ENCODE measurements at places on chromosomes 7 and 10. TPM values are rescaled to one million over a fixed set of nuclear protein-coding genes. Genes with fewer than 3 reads are reported as not detected.

DNA sequence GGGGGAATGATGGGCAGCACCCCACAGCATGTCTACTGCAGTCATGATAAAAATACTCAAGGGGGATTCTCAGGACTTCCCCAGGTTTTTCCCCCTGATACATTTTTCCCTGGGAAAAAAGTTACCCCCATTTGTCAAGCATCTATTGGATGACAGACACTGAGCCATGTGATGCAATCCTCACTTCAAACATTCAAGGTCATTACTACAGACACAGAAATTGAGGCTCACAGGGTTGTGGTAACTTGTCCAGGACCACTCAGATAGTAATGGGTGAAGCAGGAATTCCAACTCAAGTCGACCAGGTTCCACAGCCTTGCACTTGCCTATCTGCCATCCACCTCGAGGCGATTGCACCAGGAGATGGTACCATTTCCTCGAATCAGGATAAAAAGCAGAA, 31.7 kb downstream of the PPP1R3C start:
- H3K27ac ChIP-seq, result no peak overlapping the region
- no peak for DNase-seq
- no peaks in the 10 kb centered on the region for H3K27me3 ChIP-seq
- peaks cover 26% of the 10 kb centered on the region for H3K4me1 ChIP-seq
- H3K4me3 ChIP-seq, result no peak overlapping the region

- no peak for DNase-seq
- no peaks in the 10 kb centered on the region for H3K4me1 ChIP-seq
- no peak overlapping the region for H3K27ac ChIP-seq
- no peaks in the 10 kb centered on the region for H3K36me3 ChIP-seq
These were observed 32.4 kb upstream of the GRB10 start for GRCh38 chr7:50815138-50815537.

- no peaks in the 10 kb centered on the region for H3K4me1 ChIP-seq
- no peak for DNase-seq
- H3K27ac ChIP-seq, result no peak overlapping the region
- H3K27me3 ChIP-seq, result no peaks in the 10 kb centered on the region
- no peak overlapping the region for H3K4me3 ChIP-seq
These were observed 14.5 kb downstream of the WNT16 start for GRCh38 chr7:121343302-121343701.

DNA sequence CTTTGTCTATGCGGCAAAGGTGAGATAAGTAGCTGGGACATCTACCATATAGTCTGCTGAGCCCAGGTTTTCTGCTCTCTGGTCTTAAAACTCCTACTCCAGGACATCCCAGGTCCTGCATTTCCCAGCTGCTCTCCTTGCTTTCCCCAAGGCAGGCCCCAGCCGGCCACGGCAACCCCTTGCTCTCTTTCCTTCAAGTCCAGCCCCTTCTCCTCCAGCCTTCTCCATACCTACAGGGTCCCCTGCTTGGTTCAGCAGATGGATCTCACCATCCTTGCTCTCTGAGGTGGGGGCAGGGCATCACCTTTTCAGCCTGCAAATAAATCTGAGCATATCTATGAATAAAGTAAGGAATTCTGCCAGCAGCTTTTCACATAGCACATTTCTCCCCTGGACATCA, 8.7 kb downstream of the GIMAP5 start:
- H3K36me3 ChIP-seq, result no peaks in the 10 kb centered on the region
- H3K27me3 ChIP-seq, result no peaks in the 10 kb centered on the region
- no peaks in the 10 kb centered on the region for H3K4me1 ChIP-seq
- H3K27ac ChIP-seq, result no peak overlapping the region
- DNase-seq, result no peak

GRCh38 chr7:221978-222715, 29.8 kb downstream of the FAM20C start:
- H3K4me1 ChIP-seq, result peaks cover 3% of the 10 kb centered on the region
- no peak overlapping the region for H3K4me3 ChIP-seq
- no peaks in the 10 kb centered on the region for H3K27me3 ChIP-seq
- no peak overlapping the region for H3K27ac ChIP-seq

GRCh38 chr7:57423768-57424167, 26.2 kb upstream of the ZNF716 start:
- H3K4me3 ChIP-seq, result no peak overlapping the region
- H3K27me3 ChIP-seq, result no peaks in the 10 kb centered on the region
- no peaks in the 10 kb centered on the region for H3K4me1 ChIP-seq
- DNase-seq, result no peak
- no peaks in the 10 kb centered on the region for H3K36me3 ChIP-seq

DNA sequence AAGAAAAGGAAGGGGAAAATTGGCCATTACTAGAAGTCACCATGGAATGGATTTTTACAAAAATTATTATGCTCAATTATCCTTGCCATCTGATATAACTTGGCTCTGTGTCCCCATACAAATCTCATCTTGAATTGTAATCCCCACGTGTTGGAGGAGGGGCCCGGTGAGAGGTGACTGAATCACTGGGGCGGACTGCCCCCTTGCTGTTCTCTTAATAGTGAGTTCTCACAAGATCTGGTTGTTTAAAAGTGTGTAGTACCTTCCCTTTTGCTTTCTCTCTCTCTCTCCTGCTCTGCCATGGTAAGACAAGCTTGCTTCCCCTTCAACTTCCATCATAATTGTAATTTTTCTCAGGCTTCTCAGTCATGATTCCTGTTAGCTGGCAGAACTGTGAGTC, 1023.6 kb downstream of the XPNPEP1 start:
- H3K27me3 ChIP-seq, result no peaks in the 10 kb centered on the region
- no peak for DNase-seq
- no peaks in the 10 kb centered on the region for H3K36me3 ChIP-seq
- H3K27ac ChIP-seq, result no peak overlapping the region
- no peak overlapping the region for H3K4me3 ChIP-seq
- no peaks in the 10 kb centered on the region for H3K4me1 ChIP-seq

The ADIRF gene
- total RNA-seq, result 142 TPM

- no peaks in the 10 kb centered on the region for H3K36me3 ChIP-seq
- H3K27me3 ChIP-seq, result no peaks in the 10 kb centered on the region
- DNase-seq, result no peak
These were observed 508.9 kb downstream of the SUGCT start for GRCh38 chr7:40643664-40644063.

The ANXA8L1 gene
- total RNA-seq, result not detected

The CCDC146 gene
- total RNA-seq, result 2.8 TPM

- no peak overlapping the region for H3K4me3 ChIP-seq
- H3K36me3 ChIP-seq, result no peaks in the 10 kb centered on the region
- no peaks in the 10 kb centered on the region for H3K4me1 ChIP-seq
- peak; percentile 43 for DNase-seq
- no peak overlapping the region for H3K27ac ChIP-seq
- H3K27me3 ChIP-seq, result no peaks in the 10 kb centered on the region
These were observed 181.4 kb downstream of the AKR1D1 start for GRCh38 chr7:138257459-138258196.

The SCART1 gene
- total RNA-seq, result 1.3 TPM

DNA sequence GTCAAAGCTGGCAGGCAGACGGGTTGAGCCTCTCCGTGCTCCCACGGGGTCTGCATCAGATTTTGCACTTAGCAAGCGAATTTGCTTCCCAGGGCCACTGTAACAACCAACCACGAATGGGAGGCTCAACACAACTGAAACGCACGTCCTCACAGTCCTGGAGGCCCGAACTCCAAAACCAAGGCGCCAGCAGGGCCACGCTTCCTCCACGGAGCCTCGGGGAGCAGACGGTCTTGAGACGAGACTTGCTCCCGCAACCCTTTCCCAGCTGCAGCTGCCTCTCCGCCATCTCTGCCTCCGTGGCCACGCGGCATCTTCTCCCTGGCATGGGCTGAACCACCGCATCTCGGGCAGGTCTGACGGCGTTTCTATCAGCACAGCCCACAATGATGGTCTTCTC, 30.2 kb upstream of the INSIG1 start:
- peaks cover 5% of the 10 kb centered on the region for H3K27me3 ChIP-seq
- H3K36me3 ChIP-seq, result no peaks in the 10 kb centered on the region
- DNase-seq, result no peak
- no peak overlapping the region for H3K27ac ChIP-seq
- no peak overlapping the region for H3K4me3 ChIP-seq
- no peaks in the 10 kb centered on the region for H3K4me1 ChIP-seq

GRCh38 chr7:98133181-98133580, 26.5 kb downstream of the LMTK2 start:
- no peaks in the 10 kb centered on the region for H3K36me3 ChIP-seq
- no peak overlapping the region for H3K27ac ChIP-seq
- no peak overlapping the region for H3K4me3 ChIP-seq

GRCh38 chr7:107967420-107967819, 35.5 kb downstream of the LAMB1 start:
- H3K4me1 ChIP-seq, result peaks cover 11% of the 10 kb centered on the region
- H3K36me3 ChIP-seq, result peaks cover 20% of the 10 kb centered on the region

The HTR7 gene
- total RNA-seq, result 0.77 TPM

The CLRN3 gene
- total RNA-seq, result not detected

- no peak for DNase-seq
- peaks cover 21% of the 10 kb centered on the region for H3K4me1 ChIP-seq
- no peak overlapping the region for H3K4me3 ChIP-seq
- peaks cover 30% of the 10 kb centered on the region for H3K36me3 ChIP-seq
- H3K27ac ChIP-seq, result peak overlapping the region; percentile 81
- H3K27me3 ChIP-seq, result no peaks in the 10 kb centered on the region
These were observed 72.3 kb downstream of the PRPF18 start for GRCh38 chr10:13658871-13659685.

- no peak overlapping the region for H3K27ac ChIP-seq
- no peaks in the 10 kb centered on the region for H3K27me3 ChIP-seq
- peak; percentile 84 for DNase-seq
- no peaks in the 10 kb centered on the region for H3K36me3 ChIP-seq
These were observed 17.9 kb upstream of the AGK start for GRCh38 chr7:141533149-141533949.

DNA sequence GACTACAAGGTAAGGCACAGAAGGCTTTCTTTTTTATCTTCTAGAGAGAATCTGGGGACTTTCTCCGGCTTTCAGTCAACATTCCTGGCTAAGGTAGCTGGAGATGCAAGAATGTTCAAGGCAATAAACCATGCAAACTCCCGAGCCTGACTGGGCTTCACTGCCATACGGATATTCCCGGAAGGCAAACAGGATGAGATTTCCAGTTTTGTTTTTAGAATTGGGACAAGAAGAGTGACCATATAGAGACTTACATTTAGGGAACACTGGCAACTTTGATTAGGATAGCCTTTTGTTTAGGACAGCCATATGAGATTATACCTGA, 269 bp downstream of the CALD1 start:
- H3K36me3 ChIP-seq, result peaks cover 2% of the 10 kb centered on the region
- H3K4me1 ChIP-seq, result peaks cover 18% of the 10 kb centered on the region
- DNase-seq, result no peak

DNA sequence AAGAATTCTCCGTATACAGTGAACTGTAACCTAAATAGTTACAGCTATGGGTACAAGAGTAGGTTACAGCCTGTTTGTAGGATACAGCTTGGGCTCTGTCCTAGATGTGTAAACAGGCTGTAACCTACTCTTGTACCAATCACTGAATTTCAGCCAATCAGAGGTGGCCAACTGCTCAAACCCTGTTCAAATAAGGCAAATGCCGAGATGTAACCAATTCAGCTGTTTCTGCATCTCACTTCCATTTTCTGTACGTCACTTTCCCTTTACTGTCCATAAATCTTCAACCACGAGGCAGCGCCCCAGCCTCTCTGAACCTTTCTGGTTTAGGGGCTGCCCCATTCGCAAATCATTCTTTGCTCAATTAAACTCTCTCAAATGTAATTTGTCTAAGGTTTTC, 8.3 kb upstream of the MMP21 start:
- H3K4me3 ChIP-seq, result no peak overlapping the region
- peaks cover 2% of the 10 kb centered on the region for H3K27me3 ChIP-seq
- H3K4me1 ChIP-seq, result no peaks in the 10 kb centered on the region
- no peaks in the 10 kb centered on the region for H3K36me3 ChIP-seq
- no peak overlapping the region for H3K27ac ChIP-seq
- DNase-seq, result no peak

DNA sequence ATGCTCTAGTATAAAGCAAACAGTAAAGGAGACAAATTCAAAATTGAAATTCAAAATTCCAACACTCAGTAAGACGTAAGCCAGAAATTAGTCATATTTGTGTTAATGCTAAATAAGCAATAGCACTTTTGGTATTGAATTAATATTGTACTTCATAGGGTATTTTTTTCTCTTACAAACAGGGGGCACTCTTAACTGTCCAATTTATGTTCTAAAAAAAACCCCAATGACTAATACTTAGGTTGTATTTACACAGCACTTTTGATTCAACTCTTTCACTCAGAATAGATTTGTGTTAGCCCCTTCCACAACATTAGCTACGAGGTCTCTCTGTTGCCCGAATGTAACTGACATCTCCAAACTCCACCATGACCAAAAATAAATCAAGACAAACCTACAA, 284.9 kb upstream of the COBL start:
- H3K27ac ChIP-seq, result no peak overlapping the region
- H3K36me3 ChIP-seq, result no peaks in the 10 kb centered on the region
- no peaks in the 10 kb centered on the region for H3K27me3 ChIP-seq
- no peak overlapping the region for H3K4me3 ChIP-seq
- H3K4me1 ChIP-seq, result no peaks in the 10 kb centered on the region

DNA sequence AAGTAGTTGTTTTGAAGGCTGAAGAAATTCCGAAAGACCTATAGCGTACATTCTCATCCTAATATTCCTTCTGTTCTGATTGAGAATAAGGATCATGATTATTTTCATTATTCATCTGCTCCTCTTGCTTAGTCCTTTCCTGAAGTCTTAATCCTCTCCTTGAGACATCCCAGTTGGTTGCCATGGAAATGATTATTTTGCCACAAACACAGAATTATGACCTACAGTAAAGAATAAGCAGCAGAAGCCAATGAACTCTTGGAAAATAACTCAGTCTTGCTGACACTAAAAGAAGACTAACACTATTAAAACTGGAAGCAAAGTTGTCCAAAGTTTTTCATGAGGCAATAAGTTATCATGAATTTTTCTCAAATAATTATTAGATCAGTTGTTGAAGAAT, 47.8 kb upstream of the JAZF1 start:
- no peaks in the 10 kb centered on the region for H3K36me3 ChIP-seq
- H3K27me3 ChIP-seq, result peaks cover 2% of the 10 kb centered on the region
- no peak overlapping the region for H3K27ac ChIP-seq
- no peaks in the 10 kb centered on the region for H3K4me1 ChIP-seq
- DNase-seq, result no peak

The VTI1A gene
- total RNA-seq, result 30.9 TPM

Measured in fibroblast of lung (primary cell).